A549 treated with DMSO at 1 μM for 4 hours (cell line): ENCODE measurements at places on chromosomes 4 and X. TPM values are rescaled to one million over a fixed set of nuclear protein-coding genes. Genes with fewer than 3 reads are reported as not detected.

LEF1 gene
- total RNA-seq, result not detected in 5 replicates

C4orf51 gene
- total RNA-seq, result not detected in 5 replicates

IL1RAPL1 gene
- total RNA-seq, result 0.02 TPM in 1 of 5 replicates, not detected in the others

UCHL1 gene
- 906 to 988 TPM (median 963 TPM) in 5 replicates for total RNA-seq

FAM9C gene
- total RNA-seq, result 0.02 TPM in 1 of 5 replicates, not detected in the others

MAGEA12 gene
- 0.15 to 0.24 TPM (median 0.17 TPM) in 5 replicates for total RNA-seq
